ENCODE measurements at places on chromosomes 16 and 17.
A peak's percentile ranks its signal among the peaks of the same experiment; 100 is the strongest.

- DNase-seq = no peak
Observed at GRCh38 chr17:50165867-50166517, at the start of gene SGCA. Gene SGCA (plus strand): TSS chr17:50166005. CDS start chr17:50166041, 36 bp downstream.

DNA sequence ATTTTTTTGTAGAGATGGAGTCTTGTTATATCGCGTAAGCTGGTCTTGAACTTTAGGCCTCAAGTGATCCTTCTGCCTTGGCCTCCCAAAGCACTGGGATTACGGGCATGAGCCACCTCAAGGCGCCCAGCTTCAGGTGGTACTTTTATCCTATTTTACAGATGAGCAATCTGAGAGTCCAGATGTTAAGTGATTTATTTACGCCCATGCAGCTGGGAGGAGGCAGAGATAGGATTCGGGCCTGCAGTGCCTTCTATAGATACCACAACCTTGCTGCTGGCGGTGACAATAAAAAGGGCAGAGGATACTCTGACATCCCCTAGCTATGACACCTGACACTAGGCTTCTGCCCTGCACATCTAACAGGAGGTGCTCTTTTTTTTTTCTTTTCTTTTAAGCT, 4.3 kb upstream of the KRT12 start:
- no peak for DNase-seq

- no peak for DNase-seq
Observed at GRCh38 chr17:60077226-60077625, 1.5 kb downstream of the HEATR6 start.

- DNase-seq = no peak
Observed at GRCh38 chr17:1323336-1323735, 43.9 kb downstream of the TRARG1 start.

DNA sequence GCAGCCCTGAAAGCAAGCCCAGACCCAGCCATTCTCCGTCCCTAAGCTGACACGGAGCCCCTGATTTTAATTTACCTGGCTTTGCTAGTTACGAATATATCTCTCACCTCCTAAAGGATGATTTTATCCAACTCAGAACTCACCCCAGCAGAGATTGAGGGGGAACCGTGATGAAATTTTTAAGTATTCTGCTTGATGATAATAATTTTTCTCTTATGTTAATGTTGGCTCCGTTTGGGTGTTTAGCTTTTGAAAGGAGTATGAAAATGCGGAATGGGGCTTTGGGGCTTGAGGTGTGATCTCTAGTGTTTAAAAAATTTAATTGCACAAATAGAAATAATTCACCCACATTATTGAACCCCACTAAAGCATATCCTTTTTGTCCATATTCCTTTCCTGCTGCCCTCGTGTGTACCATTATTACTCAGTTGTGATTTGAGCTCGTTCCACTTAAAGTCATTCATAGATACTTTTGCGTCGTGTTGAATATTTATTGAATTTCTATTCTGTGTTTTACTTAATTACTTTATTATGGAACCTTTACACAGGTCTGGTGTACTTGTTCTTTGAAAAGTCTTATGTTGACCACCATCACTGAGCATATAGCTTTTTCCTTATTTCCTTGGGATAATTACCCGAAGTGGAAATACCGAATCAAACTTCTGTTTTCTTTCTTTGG, 775 bp downstream of the PRPSAP2 start:
- no peak for DNase-seq

GRCh38 chr17:2102931-2103809, 48.3 kb downstream of the HIC1 start:
- DNase-seq = peak; percentile 20

GRCh38 chr16:11016524-11016988, 72.2 kb downstream of the CLEC16A start:
- no peak for DNase-seq

GRCh38 chr16:81286190-81286589, 28.6 kb upstream of the GAN start:
- no peak for DNase-seq

DNA sequence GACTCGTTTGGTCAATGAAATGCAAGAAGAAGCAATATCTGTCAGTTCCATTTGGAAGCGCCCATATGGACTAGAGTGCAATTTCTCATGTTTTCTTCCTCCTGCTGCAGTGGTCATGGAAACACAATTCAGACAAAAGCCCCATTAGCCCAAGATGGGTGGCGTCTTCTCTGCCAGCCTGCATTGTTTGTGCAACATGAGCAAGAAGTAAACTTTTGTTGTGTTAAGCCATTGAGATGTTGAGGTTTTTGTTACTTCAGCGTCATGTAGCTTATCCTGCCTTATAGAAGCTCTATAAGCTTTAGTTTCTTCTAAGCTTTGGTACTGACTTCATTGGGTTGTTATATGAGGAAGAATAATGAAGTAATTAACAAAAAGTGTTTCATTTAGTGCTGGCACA, 137.4 kb downstream of the NPIPB5 start:
- no peak for DNase-seq

DNA sequence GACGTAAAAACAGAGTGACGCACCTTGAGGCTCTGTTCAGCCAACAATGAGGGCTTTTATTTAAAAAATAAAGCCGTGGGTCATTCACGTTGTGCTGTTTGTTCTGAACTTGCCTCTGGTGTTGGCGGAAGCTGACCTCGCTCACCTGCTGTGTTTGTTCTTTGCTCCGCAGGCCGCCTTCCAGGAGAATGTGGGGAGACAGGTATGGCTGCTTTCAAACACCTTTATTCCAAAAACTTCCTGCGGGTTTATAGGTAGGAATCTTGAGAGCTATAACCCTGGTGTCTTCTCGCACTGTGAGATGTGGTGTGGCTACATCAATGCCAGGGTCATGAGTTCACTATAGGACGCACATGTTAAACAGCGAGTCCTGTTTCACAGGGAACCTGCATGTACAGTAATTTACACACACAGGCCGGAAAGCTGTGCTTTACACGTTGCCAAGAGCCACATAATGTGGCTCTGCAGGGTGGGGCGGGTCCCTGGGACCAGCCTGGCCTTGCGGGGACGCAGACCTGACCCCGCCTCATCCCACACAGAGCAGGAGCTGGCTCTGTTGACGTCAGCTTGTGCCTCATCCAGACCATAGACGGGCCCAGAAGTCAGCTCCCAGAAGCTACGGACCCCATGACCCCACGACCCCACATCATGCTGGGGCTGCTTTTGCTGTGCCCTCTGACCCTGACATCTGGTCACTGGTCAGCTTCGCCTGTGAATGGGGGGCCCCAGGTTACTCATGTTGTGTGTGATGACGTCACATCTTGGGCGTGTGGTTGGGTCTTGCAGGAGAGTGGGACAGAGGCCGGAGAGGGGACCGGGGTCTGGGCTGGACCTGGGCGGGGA, 49.9 kb upstream of the ZNF750 start:
- no peak for DNase-seq

DNA sequence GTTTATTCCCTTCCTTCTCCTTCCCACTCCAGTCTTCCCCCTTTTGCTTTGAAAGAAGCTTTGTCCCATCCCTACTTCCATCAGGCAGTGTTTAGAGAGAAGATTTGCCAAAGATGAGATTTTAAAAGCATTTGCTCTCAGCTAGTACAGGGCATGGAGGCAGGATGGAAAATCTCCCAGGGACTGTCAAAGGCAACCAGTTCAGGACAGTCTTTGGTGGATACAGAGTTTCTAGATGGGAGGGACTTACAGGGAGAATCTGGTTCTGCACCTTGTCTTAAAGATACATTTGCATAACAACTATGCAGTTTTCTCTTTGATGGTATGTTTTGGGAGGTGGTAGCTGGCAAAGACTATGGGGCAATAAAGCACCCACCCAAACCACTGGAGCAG, 26.2 kb downstream of the CHD9 start:
- DNase-seq = no peak

- no peak for DNase-seq
Observed at GRCh38 chr17:81916234-81917001, 1.6 kb downstream of the SIRT7 start.

DNA sequence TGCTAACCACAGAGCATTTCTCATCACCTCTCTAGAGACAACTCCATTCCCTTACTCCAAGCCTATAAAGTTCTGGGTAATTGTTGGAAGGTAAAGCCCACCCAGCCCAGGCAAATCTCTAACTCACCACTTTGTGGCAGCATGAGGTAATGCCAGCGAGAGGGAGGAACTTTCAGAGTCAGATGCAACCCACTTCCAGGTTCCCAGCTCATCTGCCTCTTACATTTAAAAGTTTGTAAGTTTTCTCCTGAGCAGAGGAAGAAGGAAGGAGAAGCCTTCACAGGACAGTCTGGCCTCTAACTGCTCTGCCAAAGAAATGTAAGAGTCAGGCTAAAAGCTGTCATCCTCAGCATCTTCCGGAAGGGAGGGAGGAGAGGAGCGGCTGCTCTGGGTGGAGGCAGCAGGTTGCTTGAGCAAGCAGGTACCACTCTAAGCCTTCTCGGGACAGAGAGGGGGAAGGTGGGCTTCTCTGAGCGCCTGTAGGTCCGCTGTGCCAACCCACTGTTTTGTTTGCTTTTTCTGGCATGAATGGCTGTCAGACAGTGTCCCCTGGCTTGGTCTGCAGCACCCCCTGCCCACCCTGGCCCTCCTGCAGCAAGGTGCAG, 1.0 kb downstream of the ZNF319 start:
- no peak for DNase-seq

All from dermis microvascular lymphatic vessel endothelial cell (primary cell).